Subcutaneous preadipocyte (primary cell): ENCODE measurements at places on chromosomes 12 and 14. TPM values are rescaled to one million over a fixed set of nuclear protein-coding genes. Genes with fewer than 3 reads are reported as not detected.

The ZBTB39 gene
- 3.7 and 5.7 TPM in 2 replicates for total RNA-seq

The TCL1B gene
- total RNA-seq, result not detected in 2 replicates

The CCDC197 gene
- not detected in 2 replicates for total RNA-seq

The LTB4R gene
- 1.4 and 2.2 TPM in 2 replicates for total RNA-seq

The ANO4 gene
- total RNA-seq, result 1.8 and 4.3 TPM in 2 replicates

The AMDHD1 gene
- 0.39 TPM in 1 of 2 replicates, not detected in the other for total RNA-seq

The ARF6 gene
- total RNA-seq, result 55.1 and 85.2 TPM in 2 replicates

The STAC3 gene
- total RNA-seq, result 0.59 and 0.73 TPM in 2 replicates

The MSI1 gene
- total RNA-seq, result under 0.01 TPM in 1 of 2 replicates, not detected in the other

The AQP2 gene
- total RNA-seq, result not detected in 2 replicates

The TAPBPL gene
- total RNA-seq, result 3.9 and 6.2 TPM in 2 replicates

The CD163L1 gene
- total RNA-seq, result under 0.01 and 0.73 TPM in 2 replicates

The CCDC60 gene
- total RNA-seq, result not detected in 2 replicates

The GUCY2C gene
- total RNA-seq, result not detected in 2 replicates

The ST8SIA1 gene
- 2.2 and 4.0 TPM in 2 replicates for total RNA-seq

The NEUROD4 gene
- total RNA-seq, result not detected in 2 replicates

The GALNT9 gene
- 0.37 and 0.39 TPM in 2 replicates for total RNA-seq

The INHBE gene
- total RNA-seq, result not detected in 2 replicates

The SLC39A9 gene
- total RNA-seq, result 80.1 and 116 TPM in 2 replicates

The SDSL gene
- total RNA-seq, result 2.9 and 3.9 TPM in 2 replicates

The SYCP3 gene
- total RNA-seq, result 0.39 TPM in 1 of 2 replicates, not detected in the other

The SLC17A8 gene
- total RNA-seq, result under 0.01 TPM in 1 of 2 replicates, not detected in the other

The TAS2R46 gene
- 2.2 TPM in 2 replicates for total RNA-seq

The PPFIBP1 gene
- total RNA-seq, result 144 and 236 TPM in 2 replicates

The KERA gene
- not detected in 2 replicates for total RNA-seq

The CEP170B gene
- 14.3 and 19.7 TPM in 2 replicates for total RNA-seq

The MYF6 gene
- total RNA-seq, result under 0.01 TPM in 1 of 2 replicates, not detected in the other

The SYT1 gene
- under 0.01 and 1.4 TPM in 2 replicates for total RNA-seq

The PTPRO gene
- total RNA-seq, result 0.20 and 0.37 TPM in 2 replicates

The ADAMTS20 gene
- not detected in 2 replicates for total RNA-seq

The SLCO1A2 gene
- total RNA-seq, result not detected in 2 replicates

The RNFT2 gene
- 1.1 and 4.7 TPM in 2 replicates for total RNA-seq

The TAS2R30 gene
- total RNA-seq, result 4.4 and 6.6 TPM in 2 replicates

The DTX1 gene
- 0.20 and 0.73 TPM in 2 replicates for total RNA-seq

The CIDEB gene
- 1.2 and 2.2 TPM in 2 replicates for total RNA-seq

The SOAT2 gene
- under 0.01 TPM in 1 of 2 replicates, not detected in the other for total RNA-seq

The PLEKHG7 gene
- total RNA-seq, result not detected in 2 replicates

The ASIC1 gene
- total RNA-seq, result 1.2 and 2.6 TPM in 2 replicates

The PROX2 gene
- total RNA-seq, result not detected in 2 replicates

The RFX4 gene
- total RNA-seq, result not detected in 2 replicates

The TAS2R9 gene
- total RNA-seq, result 0.20 TPM in 1 of 2 replicates, not detected in the other

The OTUB2 gene
- 0.73 and 0.98 TPM in 2 replicates for total RNA-seq

The IRAK3 gene
- total RNA-seq, result 25.0 and 25.6 TPM in 2 replicates
